ENCODE measurements at places on chromosomes 12 and 14.

DNA sequence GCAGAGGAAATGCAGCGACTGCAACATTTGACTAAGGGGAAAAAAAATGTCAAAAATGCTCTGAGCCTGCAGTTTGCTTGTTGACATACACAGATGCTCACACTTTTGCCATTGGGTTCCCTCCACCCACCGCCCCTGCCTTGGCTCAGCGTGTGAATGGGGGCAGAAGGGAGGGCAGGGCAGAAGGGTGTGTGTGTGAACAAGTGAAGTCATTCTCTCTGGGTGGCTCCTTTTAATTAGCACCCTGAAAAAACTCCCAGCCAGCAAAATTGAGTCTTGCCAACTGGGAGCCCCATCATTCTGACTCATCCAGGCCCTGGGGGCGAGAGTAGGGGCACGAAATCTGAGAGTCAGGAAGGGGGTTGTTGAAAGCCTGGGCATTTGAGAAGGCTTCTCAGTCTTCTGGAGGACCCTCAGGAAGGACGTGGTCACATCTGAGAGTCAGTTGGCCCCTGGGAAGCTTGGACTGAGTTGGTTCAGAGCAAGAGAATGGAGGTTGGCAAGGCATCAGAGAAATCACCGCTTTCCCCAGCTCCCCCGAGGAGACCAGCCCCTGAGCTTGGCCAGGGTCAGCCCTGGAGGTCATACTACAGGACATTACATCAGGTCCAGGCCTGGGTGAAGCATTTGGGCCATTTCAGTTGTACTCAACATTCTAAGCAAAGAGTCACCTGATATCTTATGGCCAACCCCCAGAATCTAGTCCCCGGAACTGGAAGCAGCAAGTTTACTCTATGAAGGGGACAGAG, 22.7 kb upstream of the KRT78 start:
- DNase-seq, result no peak

GRCh38 chr14:44951051-44951450, 10.7 kb downstream of the KLHL28 start:
- no peak for DNase-seq

- no peak for DNase-seq
These were observed 20.6 kb downstream of the LTBP2 start for GRCh38 chr14:74591394-74591793.

GRCh38 chr12:94271351-94271750, 123.0 kb downstream of the PLXNC1 start:
- no peak for DNase-seq
